Omental fat pad (tissue), 4 donors: ENCODE measurements at places on chromosomes 7 and 10. TPM values are rescaled to one million over a fixed set of nuclear protein-coding genes. Genes with fewer than 3 reads are reported as not detected.

DNA sequence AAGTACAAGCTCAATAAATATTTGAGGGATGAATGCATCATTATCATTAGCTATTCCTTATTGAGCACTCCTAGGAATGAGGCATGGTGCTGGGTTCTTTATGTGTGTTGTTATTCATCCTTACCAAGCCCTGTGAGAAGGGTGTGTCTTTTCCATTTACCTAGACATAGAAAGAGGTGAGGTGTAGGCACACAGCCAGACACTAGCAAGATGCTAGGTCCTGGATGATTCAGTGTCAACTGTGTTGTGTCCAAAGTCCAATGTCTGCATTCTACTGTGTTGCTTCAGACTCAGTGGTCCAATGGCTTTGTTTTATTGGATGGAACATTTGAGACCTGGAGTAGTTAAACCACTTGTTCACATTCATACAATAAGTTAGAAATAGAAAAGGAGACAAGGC, 605.5 kb downstream of the LRMDA start:
- no peak for DNase-seq

GRCh38 chr7:141352955-141353354, 198.3 kb upstream of the AGK start:
- DNase-seq = no peak

GRCh38 chr10:88964360-88964759, 11.8 kb upstream of the ACTA2 start:
- no peak for DNase-seq

GRCh38 chr7:55540226-55540858, 32.0 kb downstream of the VOPP1 start:
- no peak for DNase-seq

GRCh38 chr7:112510001-112510742, 29.4 kb downstream of the LSMEM1 start:
- DNase-seq = no peak

Gene DOCK1
- total RNA-seq = 43.3 TPM

Gene VIPR2
- 37.1 TPM for total RNA-seq

Gene MTPN
- total RNA-seq = 102 TPM

Gene CAMK2B
- not detected for total RNA-seq

Gene ACSL5
- 53.4 TPM for total RNA-seq
